Hematopoietic multipotent progenitor cell treated with erythropoietin and hydrocortisone succinate and interleukin-3 and kit ligand, for 6 days (in vitro differentiated cells): ENCODE measurements at places on chromosomes 7 and 10.

- no peak for DNase-seq
Observed at GRCh38 chr10:86361156-86362128, 5.2 kb downstream of the GRID1 start.

DNA sequence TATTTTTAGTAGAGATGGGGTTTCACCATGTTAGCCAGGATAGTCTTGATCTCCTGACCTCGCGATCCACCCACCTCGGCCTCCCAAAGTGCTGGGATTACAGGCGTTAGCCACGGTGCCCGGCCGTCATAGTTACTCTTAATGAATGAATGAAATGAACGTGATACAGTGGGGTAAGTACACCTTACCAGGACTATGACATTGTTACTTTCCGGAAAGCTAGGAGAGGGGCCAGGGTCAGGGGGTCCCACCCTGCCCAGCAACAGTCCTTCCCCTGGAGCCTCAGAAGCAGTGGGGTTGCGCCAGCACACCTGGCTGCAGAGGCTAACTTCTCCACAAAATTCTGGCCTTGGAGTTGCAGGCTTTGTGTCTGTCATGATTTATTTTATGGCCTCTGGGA, 21.4 kb downstream of the VSTM4 start:
- no peak for DNase-seq

GRCh38 chr10:80187465-80188409, 17.6 kb downstream of the ANXA11 start:
- DNase-seq: peak; percentile 77

DNA sequence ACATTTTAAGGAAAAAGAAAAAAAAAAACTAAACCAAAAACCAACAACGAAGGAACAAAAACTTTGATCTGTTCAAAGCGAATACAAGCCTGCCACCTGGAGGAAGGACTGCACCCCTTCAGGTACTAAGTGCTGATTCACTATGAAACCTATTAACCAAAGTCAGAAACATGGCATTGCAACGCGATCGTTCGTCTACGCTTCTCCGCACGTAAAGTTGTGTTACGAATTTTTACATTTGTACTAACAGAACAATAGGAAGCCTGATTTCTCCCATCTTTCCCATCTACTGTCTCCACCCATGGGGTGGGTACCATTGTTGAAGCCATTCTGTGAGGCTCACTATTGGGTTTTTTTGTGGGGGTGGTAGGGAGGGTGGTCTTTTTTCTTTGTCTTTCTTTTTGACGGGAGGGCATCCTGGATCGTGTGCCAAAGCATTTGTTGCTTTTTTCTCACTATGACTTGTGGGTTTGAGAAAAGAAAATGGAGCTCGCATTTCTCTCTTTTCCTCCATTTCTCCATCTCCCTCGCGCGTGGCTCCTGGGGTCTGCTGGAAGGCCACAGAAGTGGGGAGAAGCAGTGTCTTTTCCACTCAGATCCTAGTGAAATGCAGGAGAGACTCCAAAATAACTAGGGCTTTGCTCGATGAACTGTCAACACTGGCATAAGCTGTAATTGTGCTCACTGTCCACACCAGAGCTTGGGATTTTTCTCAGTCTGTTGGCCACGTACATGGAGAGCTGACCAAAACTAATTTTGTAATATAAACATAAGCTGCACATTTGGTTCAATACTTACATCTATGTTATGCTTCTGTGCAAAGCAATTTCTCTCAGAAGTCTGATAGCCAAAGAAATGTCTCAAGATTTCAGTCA, 100.9 kb upstream of the YAE1 start:
- peak; percentile 90 for DNase-seq

- no peak for DNase-seq
Observed at GRCh38 chr7:116772926-116773749, 89.2 kb upstream of the CAPZA2 start.

GRCh38 chr10:50624866-50625501, 1.2 kb upstream of the SGMS1 start:
- peak; percentile 84 for DNase-seq

DNA sequence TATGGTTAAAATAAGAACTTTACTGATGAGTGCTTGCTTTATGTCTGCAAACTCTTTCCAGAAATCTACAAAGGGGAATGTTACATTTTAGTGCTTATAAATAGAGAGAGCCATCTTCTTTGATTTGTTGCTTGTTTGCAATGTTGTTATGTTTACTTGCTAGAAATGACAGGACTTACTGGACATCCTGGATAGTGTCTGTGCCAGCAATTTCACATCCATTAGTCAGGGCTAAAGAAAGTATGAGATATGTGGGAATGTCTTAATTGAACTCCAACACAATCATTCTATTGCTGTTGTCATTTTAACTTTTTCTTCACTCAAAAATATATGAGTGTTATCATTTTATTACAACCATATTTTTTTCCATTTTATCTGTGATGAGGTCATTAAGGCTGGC, 453.2 kb downstream of the TNS3 start:
- DNase-seq: no peak

GRCh38 chr7:55255496-55256445, 109.4 kb upstream of the LANCL2 start:
- peak; percentile 76 for DNase-seq

DNA sequence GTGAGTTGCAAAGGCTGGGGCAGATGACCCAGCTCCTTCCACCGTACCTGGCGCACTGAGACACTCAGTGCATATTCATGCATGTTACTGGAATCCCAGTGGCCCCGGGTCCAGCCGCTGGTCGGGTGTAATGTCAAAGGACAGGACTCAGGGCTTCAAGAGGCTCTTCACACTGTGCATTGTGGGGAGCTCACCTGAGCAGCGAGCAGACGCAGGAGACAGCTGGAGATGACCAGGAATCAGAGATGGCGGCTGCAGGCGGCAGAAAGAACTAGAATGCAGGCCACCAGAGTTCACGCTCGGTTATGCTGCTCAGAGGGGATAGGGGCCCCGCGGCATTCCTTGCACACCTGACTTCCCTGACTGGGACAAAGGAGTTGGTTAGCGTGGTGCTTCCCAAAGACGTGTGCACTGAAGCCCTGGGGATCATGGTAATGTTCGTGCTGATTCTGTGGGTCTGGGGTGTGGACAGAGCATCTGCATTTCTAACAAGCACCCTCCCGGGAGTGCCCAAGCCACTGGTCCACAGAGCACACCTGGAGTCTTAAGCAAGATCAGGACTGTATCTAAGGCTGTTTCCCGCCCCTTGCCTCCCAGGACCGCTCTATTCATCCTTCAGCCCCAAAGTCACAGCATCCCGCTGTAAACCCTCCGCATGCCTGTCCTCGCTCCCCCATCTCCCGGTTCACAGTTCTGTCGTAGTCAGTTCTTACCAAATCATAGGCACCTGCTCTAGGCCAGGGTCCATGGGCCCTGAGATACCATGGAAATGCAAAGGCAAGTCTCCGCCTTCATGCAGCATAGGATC, 71.0 kb downstream of the MKI67 start:
- DNase-seq: no peak

- DNase-seq: peak; percentile 36
Observed at GRCh38 chr10:60989400-60989876, 45.5 kb upstream of the RHOBTB1 start.

DNA sequence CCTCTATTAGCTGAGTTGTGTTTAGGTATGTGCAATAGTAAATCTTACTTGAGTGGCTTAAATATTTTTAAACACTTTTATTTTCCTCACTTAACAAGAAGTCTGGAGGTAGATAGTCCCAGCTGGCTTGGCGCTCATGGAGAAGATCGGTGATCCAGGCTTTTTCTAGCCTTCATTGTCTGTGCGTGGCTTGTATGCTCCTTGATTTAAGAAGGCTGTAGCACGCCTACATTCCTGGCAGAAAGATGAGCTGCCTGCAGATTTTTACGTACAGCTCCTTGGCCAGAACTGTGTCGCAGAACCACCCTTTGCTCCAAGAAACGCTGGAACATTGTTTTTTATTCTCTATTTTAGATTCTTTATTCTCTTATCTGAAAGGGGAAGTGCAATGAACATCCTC, 284.1 kb downstream of the KIF20B start:
- DNase-seq: no peak

- DNase-seq: no peak
Observed at GRCh38 chr7:126026421-126027088, 1096.9 kb upstream of the POT1 start.

DNA sequence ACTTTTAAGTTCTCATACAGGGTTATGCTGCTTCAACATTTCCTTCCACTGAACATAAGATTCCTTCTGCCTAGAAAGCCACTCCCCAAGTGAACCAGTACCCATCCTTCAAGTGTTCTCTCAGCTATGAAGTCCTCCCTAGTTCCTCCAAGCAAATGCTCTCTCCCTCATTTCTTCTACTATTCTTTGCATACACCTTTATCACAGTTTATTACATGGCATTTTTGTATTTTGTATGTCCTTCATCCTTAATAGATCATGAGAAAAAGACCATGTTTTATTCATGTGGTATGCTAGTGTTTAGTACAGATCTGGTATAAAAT, 1.9 kb downstream of the SYPL1 start:
- DNase-seq: peak; percentile 59

DNA sequence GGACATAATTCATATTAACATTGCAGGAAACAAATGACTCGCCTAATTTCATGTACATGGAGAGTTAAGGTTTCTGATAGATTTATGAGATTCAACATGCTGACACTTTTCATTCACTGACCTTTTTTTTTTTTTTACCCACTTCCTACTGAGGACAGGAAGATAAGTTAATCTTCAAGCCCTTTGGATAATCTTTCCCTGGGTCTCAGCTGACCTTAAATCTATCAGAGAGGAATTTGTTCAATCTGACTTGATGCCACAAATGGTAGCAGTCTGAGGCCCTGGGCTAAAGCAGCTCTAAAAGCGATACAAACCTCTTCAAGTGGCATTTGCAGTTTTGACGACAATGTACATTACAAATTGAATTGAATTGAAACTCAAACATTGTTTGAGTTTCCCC, 493.3 kb upstream of the SORCS1 start:
- no peak for DNase-seq

DNA sequence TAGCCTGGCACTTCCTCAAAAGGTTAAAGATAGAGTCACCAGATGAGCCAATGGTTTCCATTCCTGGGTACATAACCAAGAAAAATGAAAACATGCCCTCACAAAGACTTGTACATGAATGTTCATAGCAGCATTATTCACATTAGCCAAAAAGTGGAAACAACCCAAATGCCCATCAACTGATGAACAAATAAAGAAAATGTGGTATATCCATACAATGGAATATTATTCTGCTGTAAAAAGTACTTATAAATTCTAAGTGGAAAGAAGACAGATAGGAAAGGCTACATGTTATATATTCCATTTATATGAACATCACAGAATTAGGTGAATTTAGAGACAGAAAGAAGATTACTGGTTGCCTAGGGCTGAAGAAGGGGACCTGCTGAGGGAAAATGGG, 10.7 kb upstream of the SLC16A9 start:
- DNase-seq: no peak

DNA sequence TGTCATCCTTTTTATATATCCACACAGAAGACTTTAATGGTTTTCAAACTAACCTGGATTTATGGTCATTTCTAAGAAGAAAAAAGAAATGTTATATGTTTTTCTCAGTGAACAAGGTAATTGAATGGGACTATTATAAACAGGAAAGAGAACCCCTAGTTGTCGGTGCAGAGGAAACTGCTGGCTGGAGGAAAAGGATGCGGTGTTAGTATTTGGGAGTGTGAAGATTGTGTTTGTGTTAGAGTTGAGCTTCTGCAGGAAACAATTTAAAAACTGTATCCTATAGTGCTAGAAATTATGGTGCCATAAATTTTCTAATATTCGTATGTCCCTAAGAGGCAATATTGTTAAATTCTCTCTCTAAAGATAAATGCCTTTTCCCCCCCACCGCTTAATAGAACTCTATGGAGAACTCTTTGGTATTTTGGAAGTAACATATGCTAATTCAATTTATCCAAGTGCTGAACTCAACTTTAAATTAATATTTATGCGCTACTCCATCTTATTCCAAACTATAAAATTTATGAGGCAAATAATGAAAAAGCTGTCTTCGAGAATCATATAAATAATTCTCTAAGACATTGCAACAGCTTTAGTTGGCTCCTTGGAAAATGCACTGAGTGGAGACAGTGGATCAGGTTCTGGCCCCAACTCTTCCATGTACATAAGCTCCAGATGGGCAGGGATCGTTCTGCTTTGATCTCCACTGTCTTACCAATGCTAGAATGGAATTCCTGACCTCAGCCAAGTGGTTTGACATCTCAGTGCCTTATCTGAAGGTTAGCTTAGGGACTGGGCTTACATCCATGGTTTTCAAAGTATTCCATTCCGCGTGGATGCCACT, 5.6 kb downstream of the BZW2 start:
- no peak for DNase-seq

DNA sequence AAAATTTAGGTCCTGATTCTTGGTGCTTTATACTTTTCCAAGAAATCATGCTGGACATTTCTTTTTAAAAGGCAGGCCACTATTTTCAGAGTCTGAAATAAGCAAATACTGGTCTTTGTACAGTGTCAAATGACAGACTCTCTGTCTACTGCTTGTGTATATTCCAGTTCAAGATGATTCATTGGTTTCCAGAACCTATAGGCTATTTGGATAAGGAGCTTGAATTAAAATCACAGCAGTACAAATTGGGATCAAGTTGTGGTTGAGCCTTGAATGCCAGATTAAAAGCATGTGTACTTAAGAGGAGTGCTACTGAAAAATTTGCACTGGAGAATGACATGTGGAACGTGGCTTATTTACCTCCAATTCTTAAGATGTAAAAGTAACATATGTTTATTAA, 10.7 kb downstream of the KMT2E start:
- no peak for DNase-seq
